ENCODE measurements at places on chromosomes 12 and 14.

DNA sequence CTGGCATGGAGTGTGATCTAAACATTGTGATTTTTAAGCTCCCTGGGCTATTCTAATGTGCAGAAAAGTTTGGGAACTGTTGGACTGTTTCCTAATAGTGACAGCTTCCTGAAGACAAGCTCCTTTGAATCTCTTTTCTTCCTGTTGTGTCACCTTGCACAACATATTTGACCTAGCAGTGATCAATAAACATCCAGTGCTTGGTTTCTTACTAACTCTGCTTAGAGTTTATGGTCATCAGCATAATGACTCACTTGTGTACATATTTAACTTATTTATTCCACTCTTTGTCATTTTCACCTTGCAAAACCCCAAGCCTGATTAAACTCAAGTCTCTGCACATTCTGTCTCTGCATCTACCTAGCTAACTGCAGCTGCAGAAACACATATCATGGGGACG lies 27.3 kb upstream of the TBC1D30 start:
- DNase-seq, result no peak

GRCh38 chr14:23375527-23376251 lies 1.2 kb upstream of the CMTM5 start:
- no peak for DNase-seq

DNA sequence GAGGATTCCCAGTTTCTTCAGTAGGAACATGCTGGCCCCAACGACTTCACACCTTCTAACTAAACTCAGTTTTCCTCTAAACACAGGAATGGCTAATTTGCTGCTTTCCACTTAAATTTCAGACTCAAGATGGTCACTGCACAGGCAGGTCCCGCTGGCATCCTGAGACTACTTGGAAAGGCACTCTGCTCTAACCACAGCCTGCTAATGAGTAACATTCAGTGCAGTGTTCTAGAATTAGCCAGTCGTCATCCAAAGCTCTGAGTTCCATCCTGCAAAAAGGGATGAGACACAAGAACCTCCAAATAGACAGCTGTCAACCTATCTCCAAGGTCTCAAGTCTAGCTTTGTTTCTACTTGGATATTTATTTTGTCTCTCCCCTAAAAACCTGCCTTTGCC lies 6.0 kb downstream of the CCDC92 start:
- no peak for DNase-seq

DNA sequence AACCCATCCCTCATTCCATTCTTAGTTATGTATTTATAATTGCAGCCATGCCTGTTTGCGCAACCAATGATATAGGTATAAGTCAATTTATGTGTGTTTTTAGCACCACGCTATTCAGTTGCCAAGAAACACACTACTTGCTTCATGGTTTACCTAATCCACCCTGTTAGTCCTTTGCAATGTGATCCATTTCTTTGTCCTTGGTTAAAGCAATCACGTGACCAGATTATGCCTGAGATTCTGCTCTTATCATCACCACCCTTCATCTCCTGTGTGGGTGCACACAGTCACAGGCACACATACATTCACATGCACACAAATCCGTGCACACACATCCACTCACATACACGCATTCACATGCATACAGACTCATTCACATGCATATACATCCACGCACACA lies 52.3 kb upstream of the KCNA5 start:
- no peak for DNase-seq

DNA sequence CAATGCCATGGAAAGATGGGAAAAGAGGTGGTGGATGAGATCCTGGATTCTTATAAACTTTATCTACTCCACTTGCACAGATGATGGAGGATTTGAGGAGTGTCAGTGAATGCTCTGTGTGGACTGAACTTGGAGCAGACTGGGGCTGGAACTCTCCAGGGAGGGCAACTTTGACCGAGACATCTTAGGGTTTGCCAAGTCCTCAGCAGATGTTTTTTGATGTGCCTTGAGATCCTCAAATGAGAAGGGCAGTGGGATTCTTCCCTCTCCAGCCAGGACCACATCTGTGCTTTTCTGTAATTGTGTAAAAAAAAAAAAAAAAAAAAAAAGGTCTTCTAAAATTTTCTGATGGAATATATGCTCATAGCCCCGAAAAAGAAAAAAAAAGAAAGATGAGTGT lies 23.0 kb upstream of the MYL2 start:
- no peak for DNase-seq

DNA sequence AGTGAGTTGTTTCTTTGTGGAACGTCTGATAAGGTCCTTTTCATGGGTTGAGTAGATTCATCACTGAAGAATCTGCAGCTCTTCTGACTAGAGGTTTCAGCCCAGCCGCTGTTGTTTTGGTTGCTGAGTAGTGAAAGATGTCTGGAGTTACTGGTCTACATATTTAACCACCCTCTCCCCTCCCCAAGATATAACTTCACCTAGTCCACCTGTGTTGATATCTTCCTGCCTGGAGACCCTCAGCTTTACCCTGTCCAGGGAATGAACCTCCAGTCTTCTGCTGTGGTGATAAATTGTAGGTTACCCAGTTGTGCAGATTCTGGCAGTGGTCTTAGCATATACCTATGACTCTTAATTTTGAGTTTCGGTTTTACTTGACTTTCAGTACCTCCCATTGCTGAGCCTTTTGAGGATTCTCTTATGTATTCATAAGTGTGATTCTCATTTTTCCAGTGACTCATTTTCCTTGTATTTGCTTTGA lies 62.9 kb downstream of the CCDC91 start:
- DNase-seq, result no peak

GRCh38 chr14:60094306-60094897 lies 2.7 kb downstream of the PCNX4 start:
- DNase-seq, result no peak

GRCh38 chr14:58979325-58979724 lies 209.1 kb upstream of the DAAM1 start:
- no peak for DNase-seq

DNA sequence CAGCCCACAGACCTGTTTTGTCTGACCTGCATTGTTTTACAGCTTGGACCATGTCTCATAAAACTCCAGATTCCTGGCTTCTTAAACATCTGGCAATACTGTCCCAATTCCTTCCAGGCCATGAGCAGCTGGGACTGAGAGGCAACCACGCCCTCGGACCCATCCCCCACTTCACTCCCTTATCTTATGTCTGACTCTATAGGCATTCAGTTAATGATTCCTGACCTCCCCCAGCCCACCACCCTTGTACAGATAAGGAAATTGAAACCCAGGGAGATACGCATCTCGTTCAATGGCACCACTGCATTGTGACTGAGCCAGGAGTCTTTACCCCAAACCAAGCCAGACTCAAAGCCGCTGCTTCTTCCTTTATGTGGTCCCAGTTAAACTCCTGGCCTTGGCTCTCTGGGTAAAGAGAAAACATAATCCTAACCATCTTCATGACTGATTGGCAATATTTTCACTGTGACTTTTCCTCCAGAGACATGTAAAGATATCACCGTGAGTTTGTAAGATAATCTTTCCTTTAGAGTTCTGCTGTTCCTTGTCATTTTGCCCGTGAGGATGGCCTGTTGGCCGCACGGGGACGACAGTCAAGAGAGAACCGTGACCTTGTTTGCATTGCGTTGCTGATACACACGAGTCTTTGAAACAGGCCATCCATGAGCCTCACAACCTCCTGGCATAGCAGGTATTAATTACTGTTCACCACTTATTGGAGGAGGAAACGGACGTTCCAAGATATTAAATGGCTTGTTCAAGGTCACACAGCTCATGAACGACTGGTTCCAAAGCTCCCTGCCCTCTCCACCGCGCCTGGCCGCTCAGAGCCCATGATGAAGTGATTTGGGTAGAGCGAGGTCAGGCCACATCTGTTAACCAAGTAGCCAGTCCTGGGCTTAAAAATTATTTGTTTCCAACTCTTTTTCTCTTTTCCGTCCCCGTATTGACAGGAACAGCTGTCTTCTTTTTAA lies 39.4 kb downstream of the MAP1LC3B2 start:
- DNase-seq, result no peak

DNA sequence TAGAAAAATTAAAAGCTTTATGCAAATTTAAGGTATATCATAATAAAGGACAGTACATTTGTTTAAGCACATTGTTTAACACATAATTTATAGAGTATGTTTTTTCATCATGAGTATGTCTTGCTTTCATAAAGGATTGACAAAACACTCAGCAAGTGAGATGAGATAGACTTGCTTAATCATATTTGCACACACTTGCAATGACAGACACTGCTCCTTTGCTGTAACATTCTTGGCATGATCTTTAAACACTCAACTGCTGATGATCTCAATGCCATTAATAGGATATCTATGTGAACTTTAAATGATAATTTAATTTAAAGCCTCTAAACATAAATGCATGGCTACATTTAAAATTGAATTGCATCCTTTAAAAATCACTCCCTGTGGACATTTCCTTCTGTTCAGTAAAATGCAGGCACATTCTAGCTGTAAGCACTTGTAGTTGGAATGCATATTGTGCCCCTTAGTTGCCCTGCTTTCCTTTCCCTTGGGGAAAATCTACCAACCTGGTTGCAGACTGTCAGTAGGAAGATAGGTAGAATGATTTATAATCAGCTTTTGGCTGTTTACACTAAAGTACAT lies 979.0 kb downstream of the TMTC2 start:
- no peak for DNase-seq

DNA sequence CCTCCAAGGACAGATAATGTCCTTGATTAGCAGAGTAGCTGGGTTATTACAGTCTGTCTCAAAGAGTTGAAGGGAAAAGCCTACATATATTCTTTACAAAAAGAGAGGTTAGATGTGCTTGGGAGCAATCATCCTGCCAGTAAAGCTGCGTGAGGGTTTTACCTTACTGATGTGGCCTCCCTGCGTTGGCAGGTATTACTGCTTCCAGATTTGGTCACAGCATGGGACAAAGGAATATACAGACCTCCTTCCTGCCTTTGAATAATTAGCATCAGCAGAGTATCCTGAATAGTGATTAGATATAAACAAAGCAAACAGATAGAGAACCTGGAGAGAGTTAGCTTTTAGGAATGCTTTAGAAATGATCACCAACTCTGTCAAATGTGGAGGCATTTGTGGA lies 69.6 kb downstream of the TMTC2 start:
- no peak for DNase-seq

DNA sequence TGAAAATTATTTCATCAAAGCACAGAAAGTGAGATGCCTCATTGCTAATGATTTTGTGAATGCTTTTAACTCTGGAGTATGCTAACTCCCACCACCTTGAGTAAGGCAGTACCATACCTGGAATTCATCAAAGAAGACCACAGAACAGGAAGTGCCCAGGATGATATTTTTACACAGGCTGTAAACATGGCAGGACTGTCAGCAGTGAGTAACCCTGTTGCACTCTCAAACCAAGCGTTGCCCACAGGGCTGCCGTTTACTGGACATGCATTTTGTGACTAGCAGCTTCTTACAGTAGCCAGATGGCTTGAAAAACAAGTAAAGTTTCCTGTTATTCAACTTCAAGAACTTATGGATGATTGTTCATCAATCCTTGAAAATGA lies 42.4 kb downstream of the RALGAPA1 start:
- no peak for DNase-seq

- DNase-seq, result no peak
Measured at GRCh38 chr12:10304161-10304574, 3.5 kb upstream of the KLRD1 start.

DNA sequence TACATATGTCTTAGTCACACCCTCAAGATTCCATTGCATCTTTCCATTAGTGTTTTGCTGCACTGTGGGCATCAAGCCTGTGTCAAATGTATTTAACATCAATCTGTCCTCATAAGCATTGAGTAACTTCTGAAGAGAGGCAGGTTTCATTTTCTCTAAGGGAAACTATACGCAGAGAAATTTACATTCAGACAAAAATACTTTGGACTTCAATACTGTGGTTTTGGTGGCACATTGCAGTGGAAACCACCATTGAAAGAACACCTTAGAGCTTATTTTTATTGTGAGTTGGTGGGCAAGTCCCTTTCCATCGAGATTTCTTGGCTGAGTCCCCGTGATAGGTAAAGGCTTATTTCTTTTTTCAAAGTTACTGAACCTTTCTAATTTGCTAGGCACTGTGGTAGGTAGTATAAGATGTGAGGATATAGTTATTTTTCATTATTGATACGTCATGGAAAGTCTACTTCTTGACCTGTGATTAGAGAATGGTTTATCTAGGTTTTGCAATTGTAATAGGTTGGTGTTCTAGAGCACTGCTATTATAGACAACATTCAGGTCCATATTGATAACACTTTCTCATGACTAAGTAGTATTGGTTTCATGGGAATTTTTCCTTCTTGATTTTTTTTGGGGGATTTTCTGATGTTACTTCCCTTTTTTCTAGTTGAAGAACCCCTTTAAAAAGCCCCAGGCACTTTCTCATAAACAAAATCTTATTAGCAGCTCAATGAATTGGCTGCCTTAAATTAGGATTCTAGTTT lies 81.9 kb downstream of the CFAP54 start:
- no peak for DNase-seq

DNA sequence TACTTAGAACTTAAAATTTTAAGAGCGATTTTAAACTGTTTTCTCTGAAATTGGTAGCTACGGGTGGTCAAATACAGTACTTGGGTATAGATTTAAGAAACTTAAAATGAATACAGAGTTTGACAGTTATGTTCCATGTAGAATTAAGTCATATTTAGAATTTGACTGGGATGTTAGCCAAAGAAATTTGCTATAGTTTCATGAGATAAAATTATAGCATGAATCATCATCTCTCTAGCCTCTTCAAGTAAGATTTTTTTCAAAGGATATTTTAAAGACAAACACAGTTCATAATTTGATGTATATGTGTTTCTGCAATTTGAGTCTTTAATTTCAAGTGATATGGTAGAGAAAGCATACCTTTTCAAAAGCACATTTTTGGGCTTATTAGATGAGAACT lies 41.0 kb downstream of the ZCRB1 start:
- no peak for DNase-seq

DNA sequence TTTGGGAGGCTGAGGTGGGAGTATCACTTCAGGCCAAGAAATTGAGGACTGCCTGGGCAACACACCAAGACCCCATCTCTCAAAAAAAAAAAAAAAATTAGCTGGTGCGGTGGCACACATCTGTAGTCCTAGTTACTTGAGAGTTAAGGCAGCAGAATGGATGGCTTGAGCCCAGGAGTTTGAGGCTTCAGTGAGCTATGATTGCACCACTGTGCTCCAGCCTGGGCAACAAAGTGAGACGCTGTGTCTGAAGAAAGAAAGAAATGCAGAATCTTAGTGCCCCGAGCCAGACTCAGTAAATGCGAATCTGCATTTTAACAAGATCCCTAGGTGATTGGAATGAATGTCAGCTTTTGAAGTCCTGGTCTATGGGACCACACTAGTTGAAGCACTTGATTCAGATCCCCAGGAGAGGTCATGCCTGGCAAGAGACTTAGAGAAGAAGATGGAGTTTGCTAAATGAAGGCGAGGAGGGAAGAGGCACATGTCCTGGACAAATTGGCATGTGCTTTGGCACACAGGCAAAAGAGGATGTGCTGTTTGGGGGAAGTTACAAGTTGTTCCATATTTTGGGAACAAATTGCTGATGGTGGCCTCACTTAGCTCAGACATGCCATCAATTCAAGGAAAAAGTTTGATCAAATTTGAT lies 56.6 kb downstream of the DRAM1 start:
- DNase-seq, result no peak
